Hindlimb muscle (tissue), 1 donor: ENCODE measurements at places on chromosomes 16 and 17.

GRCh38 chr16:89038811-89039735, 54.6 kb upstream of the ACSF3 start:
- DNase-seq: no peak

DNA sequence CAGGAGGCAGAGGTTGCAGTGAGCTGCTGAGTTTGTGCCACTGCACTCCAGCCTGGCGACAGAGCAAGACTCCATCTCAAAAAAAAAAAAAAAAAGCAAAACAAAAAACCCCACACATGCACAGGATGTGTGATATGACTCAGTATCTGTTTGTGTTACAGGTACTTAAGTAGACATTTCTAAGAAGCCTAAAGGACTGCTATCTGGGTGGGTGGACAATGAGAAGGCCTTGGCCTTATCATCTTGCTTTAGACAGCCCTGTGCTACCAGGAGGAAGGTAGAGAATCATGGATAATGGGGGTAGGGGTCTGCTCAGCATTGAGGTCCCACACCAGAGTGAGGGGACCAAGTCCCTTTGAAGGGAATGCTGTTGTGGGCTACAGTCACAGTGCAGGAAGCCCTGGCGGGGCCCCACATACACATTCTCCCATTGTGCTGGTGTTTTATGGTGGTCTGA, 26.7 kb downstream of the PLD6 start:
- DNase-seq: no peak

DNA sequence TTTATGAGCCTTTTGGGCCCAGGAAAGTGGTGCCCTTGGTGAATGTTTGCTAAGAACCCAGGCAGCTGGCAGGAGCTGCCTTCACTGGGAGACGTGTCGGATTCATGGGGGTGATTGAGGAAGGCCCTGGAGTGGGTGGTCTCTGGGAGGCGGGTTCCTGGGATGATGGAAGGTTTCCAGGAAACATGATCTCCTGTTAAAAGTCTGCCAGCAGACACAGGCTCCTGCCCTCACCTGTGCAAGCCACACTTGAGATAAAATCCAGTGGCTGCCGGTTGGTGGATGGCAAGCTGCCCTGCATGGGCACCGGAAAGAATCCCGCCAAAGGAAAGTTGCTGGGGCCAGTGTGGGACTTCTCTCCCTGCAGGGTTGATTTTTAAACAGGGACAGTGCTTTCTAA, 189.0 kb upstream of the CIBAR2 start:
- no peak for DNase-seq

- DNase-seq: no peak
Observed at GRCh38 chr16:11570806-11571205, 15.9 kb downstream of the LITAF start.
